ENCODE measurements at places on chromosomes 16 and 17. TPM values are rescaled to one million over a fixed set of nuclear protein-coding genes. Genes with fewer than 3 reads are reported as not detected.

- DNase-seq, result no peak
These were observed 164.0 kb downstream of the LAT start for GRCh38 chr16:29148867-29149272.

- peak; percentile 13 for DNase-seq
These were observed 93.9 kb upstream of the FA2H start for GRCh38 chr16:74868501-74868900.

DNA sequence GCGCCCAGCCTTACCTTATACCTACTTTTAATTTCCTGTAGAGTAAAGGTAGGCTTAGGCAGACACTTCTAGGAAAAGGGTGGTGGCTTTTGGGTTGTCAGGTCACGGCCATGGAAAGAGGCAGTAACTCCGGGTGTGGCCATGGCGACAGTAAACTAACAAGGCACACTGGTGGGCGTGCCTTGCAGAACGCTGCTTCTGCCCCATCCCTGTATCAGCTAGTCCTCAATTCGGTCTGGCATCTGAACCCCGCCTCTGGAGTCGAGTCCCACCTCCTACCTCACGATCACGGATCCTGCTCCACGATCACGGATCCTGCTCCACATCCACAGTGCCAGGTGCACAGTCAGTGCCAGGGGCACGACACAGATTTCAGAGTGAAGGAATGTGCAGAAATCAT lies 5.6 kb downstream of the ADCY9 start:
- no peak for DNase-seq

Gene PLXDC1
- 0.10 TPM for total RNA-seq

Gene PSMC3IP
- 15.0 TPM for total RNA-seq

Gene NXPH3
- not detected for total RNA-seq

All from NCI-H460 (cell line).